Fibroblast of pulmonary artery (primary cell): ENCODE measurements at places on chromosomes 1 and 21.

DNA sequence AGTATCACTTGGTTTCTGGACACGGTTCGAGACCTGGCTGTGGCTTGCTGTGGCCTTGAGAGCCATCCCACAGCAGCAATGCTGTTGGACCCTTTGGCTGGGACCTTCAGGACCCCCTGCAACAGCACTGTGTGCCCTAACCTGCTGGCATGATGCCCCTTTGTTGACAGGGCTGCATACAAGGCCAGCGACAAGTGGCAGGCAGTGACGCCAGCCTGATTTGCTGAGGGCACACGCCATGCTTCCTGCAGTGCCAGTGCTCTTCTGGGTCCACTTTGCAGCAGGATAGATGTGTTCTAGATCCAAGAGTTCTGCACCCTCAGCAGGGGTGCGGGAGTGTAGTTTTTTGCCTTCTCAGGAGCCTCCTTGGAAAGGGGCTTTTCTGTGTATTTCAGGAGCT lies 32.8 kb downstream of the COQ8A start:
- no peak for DNase-seq

DNA sequence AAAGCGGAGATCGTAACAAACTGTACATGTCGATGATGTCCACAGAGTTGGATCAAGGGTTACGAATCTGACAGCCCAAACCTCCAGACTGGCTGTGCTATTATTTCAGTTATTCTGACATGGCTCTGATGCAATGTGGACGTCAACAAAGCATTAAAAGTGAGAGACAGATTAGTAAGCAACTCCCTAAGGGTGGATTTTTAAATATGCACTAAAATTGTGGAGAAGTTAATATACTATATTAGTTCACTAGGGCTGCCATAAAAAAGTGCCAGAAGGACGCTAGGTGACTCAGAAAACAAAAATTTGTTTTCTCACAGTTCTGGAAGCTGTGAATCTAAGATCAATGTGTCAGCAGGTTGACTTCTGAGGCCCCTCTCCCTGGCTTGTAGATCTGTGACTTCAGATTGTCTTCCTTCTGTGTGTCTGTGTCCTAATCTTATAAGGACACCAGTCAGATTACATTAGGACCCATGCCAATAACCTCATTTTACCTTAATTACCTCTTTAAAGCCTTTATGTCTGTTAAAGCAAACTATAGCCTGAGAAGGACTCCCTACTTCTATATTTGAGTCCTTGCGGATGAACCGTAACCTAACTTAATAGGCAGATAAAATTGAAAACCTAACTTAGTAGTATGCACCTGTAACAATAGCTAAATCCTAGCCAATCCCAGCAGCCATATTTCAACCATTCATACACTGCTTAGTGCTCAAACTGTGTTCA lies 66.0 kb upstream of the BACH1 start:
- DNase-seq: peak; percentile 45

- DNase-seq: no peak
Measured at GRCh38 chr1:21244986-21245687, 45.1 kb downstream of the ECE1 start.

DNA sequence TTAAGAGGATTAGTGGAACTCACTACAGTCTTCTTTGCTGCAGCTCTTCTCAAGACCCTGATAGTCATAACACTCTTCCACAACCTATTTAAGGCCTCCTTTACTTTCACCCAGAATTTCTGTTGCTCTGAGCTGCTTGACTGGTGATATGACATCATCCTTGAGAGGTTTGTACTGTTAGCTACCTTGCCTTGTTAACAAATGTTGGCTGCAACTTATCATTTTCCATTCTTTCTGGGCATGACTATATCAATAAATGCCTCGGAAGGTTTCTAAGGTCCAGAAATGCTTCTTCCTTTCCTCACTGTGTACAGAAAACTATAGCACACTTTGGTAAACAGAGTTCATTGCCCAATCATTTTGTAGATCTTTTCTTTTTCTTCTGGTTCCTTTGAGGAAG lies 1292.2 kb upstream of the TMPRSS15 start:
- no peak for DNase-seq

DNA sequence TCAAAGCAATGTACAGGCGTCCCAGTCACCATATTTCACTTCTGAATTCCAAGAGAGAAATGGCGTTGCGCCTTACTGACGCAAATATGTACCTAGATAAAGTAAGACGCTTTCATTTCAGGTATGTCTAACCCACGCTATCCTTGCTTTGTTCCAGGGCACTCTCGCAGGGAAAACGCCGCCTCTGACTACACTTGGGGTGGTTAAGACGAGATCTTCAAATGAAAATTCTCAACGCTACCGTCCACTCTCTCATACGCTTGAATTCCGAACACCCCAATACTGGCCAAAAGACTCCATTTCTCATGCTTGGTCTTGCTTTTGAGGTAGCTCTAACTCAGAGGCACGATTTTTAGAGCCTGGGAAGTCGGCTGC lies 736 bp upstream of the ZMPSTE24 start:
- no peak for DNase-seq

DNA sequence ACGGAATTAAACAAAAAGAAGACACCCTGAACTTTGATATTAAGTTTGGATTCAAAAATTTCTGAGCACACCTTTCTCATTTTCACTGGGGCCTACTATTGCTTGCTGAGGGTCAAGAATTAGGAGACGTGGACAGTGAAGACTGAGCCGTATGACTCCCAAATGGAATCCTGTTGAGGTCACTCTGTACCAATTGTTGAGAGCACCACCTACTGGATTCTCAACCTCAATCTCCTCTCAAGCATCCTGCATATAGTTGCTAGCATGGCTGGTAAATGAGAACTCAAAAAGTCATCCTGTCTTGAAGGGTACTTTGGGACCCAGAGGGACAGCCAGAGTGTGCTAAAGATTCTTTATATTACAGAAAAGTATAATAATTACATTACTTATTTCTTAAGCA lies 20.2 kb upstream of the MTR start:
- DNase-seq: peak; percentile 72

- DNase-seq: no peak
Measured at GRCh38 chr1:27010226-27010994, 2.2 kb downstream of the TENT5B start.

GRCh38 chr1:54404939-54405897 lies 976 bp downstream of the SSBP3 start:
- no peak for DNase-seq

- DNase-seq: no peak
Measured at GRCh38 chr1:3896396-3897000, 3.6 kb downstream of the C1orf174 start.

DNA sequence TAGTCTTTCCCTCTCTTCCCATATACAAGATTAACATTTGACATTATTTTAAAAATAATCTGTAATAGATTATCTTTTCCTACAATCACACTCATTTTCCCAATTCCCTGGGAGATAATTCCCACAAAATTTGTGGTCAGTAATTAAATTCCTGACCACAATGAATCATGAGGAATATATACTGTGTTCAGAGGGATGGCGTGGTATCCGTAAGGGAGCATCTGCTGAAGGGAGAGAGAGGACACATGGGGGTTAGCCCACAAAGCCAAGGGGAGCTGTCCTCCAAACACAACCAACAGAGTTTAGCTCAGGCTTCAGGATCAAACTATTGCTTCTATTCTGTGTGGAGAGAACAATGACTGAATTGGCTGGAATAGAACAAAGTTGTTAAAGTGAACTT lies 57.1 kb upstream of the PPP2R5A start:
- DNase-seq: no peak

GRCh38 chr1:61171346-61171745 lies 89.0 kb downstream of the NFIA start:
- DNase-seq: no peak

GRCh38 chr21:39852726-39853500 lies 14.3 kb upstream of the PCP4 start:
- DNase-seq: no peak

DNA sequence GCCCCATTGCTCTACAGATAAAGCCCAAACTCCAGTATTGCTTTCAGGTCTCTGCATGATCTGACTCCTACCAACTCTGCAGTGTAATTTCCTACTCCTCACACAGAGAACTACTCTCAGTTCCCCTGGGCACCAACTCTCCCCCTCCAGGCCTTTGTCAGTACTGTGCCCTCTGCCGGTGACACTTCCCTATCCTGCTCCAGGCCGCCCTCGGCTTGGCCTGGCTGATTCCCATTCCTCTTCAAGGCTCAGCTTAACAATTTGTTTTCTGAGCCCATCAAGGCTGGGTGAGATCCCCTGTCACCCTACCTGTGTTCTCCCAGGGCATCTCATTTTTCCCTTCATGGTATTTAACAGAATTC lies 2.6 kb downstream of the SLAMF8 start:
- DNase-seq: peak; percentile 5

- DNase-seq: no peak
Measured at GRCh38 chr1:215890438-215890837, 323.3 kb downstream of the KCTD3 start.

- no peak for DNase-seq
Measured at GRCh38 chr1:245142171-245142798, 12.5 kb upstream of the KIF26B start.

- DNase-seq: peak; percentile 54
Measured at GRCh38 chr1:92277105-92277723, 21.6 kb downstream of the GLMN start.

DNA sequence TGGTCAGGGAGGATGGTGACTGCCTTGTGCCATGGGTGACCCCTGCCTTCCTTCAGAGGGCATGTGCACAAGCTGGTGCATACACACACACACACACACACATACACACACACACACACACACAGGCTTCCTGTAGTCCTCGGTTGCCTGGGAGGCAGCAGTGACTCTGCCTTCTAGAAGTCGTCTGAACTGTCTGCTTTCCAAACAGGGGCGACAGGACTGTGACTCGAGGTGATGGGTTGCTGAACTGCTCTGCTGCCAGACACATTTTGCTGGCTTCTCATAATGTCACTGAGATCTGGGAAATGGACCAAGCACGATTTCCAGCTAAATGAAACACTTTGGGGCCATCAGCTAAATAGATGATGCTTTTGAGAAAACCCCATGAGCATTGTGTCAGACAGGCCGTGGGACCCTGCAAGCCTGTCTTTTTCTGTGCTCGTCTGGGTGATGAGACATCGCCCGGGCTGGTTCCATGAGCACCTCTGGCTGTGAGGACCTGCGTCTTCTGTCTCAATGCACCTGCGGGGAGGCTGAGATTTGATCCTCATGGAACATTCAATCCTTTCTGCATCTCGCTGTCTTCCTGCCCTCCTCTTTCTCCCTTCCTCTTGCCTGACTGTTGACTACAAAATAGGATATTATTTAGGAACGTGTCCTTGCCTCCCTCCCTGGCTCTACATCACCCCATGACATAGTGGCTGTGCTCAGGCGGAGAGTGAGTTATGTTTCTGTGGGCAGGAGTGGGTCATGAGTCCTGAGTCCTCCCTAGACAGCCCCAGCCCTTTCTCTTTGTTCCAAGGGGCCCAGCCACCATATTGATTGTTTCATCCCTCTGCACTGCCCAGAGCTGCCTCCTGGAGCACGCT lies 436.8 kb downstream of the CAMTA1 start:
- DNase-seq: no peak

GRCh38 chr21:31927689-31928353 lies 55.0 kb downstream of the HUNK start:
- no peak for DNase-seq
